ENCODE measurements at places on chromosomes 1 and 21.

DNA sequence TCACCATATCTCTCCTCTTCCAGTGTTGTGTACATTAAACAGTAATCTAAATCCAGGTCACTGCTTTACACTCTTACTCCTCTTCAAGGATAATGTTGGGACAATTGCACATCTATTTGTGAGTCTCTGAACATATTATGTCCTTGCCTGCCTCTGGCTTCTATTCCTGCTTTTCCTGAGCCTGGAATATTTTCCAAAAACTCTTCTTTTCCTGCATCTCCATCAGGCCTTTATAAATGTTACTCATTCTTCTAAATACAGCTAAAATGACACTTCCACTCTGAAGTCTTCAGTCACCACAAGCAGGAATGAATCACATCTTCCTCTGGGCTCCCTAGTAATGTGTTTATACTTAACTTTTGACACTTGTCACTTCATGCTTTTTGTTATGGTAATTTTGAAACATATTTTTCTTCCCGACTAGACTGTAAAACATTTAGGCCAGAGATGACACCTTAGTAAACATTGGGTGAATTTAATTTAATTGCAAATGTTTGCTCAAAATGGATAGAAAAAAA, 396.0 kb downstream of the LRRIQ3 start:
- no peak for DNase-seq

- no peak for DNase-seq
Observed at GRCh38 chr1:211781260-211781659, 49.3 kb downstream of the LPGAT1 start.

GRCh38 chr1:78949227-78949626, 57.3 kb downstream of the ADGRL4 start:
- DNase-seq = no peak

- no peak for DNase-seq
Observed at GRCh38 chr1:36309397-36309796, 3.2 kb downstream of the SH3D21 start.

DNA sequence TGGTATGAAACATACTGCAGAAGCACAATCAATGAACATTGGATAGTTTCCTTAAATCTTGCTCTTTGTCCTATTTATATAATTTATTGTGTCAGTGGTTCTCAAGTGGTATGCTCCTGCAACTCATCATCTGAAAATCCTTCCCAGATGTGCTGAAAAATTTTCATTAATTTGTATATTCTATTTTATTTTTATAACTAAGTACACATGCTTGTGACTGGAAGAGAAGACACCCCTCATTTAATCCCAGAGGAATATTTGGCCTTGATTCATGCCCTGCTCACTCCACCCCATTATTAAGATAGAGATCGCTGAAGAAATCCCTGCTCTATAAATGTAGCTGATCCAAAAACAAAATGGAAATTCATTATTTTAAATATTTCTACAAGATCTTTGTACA, 870.5 kb upstream of the CXADR start:
- no peak for DNase-seq

GRCh38 chr1:66778969-66779368, 22.1 kb downstream of the INSL5 start:
- DNase-seq = no peak

GRCh38 chr1:225603538-225604354, 49.2 kb downstream of the ENAH start:
- DNase-seq = peak; percentile 83

DNA sequence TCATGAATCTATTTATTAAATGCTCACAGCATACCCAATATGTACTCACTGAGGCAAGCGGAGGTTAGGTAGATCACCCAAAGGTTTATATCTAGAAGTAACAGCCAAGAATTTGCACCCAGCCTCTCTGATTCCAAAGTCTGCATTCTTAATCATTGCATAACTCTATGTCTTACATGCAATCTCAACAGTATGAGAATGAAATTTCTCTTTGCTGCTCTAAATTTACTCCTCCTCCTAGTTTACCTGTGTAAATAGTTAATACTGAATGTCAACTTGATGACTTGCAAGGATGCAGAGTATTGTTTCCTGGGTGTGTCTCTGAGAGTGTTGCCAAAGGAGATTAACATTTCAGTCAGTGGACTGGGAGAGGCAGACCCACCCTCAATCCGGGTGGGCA, 840.6 kb downstream of the BRINP3 start:
- DNase-seq = no peak

DNA sequence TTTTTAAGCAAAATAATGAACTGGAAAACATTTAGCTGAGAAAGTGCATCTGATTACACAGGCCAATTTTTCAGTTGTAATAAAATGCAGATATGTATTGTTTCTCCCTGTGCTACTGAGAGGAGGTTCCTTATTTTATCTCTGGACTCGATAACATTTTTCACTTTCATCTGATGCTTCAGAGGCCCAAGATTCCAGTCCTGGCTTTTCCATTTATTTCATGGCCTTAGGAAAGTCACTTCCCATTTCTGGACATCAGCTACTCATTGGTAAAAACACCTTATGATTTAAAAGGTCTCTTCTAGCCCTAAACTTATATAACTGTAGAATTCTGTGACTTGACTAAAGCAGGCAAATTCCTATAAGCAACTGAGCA, 203.5 kb downstream of the HHAT start:
- DNase-seq = no peak
